Vein endothelial cell (primary cell): ENCODE measurements at places on chromosomes 12 and 14. TPM values are rescaled to one million over a fixed set of nuclear protein-coding genes. Genes with fewer than 3 reads are reported as not detected.

The ZNF10 gene
- 3.2 and 4.2 TPM in 2 replicates for total RNA-seq

The KSR2 gene
- total RNA-seq = 1.2 and 1.3 TPM in 2 replicates

The PROX2 gene
- total RNA-seq = under 0.01 TPM in 1 of 2 replicates, not detected in the other

The PTPN11 gene
- 82.6 and 113 TPM in 2 replicates for total RNA-seq

The CLEC7A gene
- not detected in 2 replicates for total RNA-seq

The PTPRO gene
- total RNA-seq = not detected in 2 replicates

The EXOC5 gene
- total RNA-seq = 69.2 and 111 TPM in 2 replicates

The TSPAN11 gene
- total RNA-seq = 7.2 and 16.5 TPM in 2 replicates

The CCDC60 gene
- total RNA-seq = not detected in 2 replicates

The DNAH10 gene
- total RNA-seq = under 0.01 TPM in 2 replicates

The CLMN gene
- 3.5 and 4.2 TPM in 2 replicates for total RNA-seq

The JKAMP gene
- 74.8 and 110 TPM in 2 replicates for total RNA-seq

The ART4 gene
- 23.8 and 42.1 TPM in 2 replicates for total RNA-seq

The CACNA1C gene
- 0.86 and 0.98 TPM in 2 replicates for total RNA-seq

The TPH2 gene
- total RNA-seq = not detected in 2 replicates

The SOS2 gene
- total RNA-seq = 24.2 and 30.0 TPM in 2 replicates

The SYNDIG1L gene
- not detected in 2 replicates for total RNA-seq

The ANO4 gene
- total RNA-seq = 0.33 TPM in 1 of 2 replicates, not detected in the other

The FAM186B gene
- total RNA-seq = 0.48 and 0.65 TPM in 2 replicates

The PTPRQ gene
- 0.10 TPM in 1 of 2 replicates, not detected in the other for total RNA-seq

The PRB2 gene
- total RNA-seq = not detected in 2 replicates

The PIGH gene
- 9.2 and 10.8 TPM in 2 replicates for total RNA-seq

The OR6C3 gene
- not detected in 2 replicates for total RNA-seq

The ISCU gene
- 72.8 and 77.0 TPM in 2 replicates for total RNA-seq

The TMEM106C gene
- total RNA-seq = 52.6 and 74.8 TPM in 2 replicates

The PRIMA1 gene
- not detected in 2 replicates for total RNA-seq

The KRT80 gene
- total RNA-seq = 2.4 and 7.2 TPM in 2 replicates

The KCNK13 gene
- under 0.01 and 0.38 TPM in 2 replicates for total RNA-seq

The TAS2R42 gene
- total RNA-seq = not detected in 2 replicates

The MMP19 gene
- total RNA-seq = 0.65 and 0.86 TPM in 2 replicates

The GRIP1 gene
- total RNA-seq = under 0.01 and 0.10 TPM in 2 replicates

The FGF6 gene
- not detected in 2 replicates for total RNA-seq

The VDR gene
- total RNA-seq = 0.33 and 0.38 TPM in 2 replicates

The RNASE3 gene
- total RNA-seq = not detected in 2 replicates

The PGF gene
- 320 and 421 TPM in 2 replicates for total RNA-seq

The PKP2 gene
- total RNA-seq = 3.4 and 16.0 TPM in 2 replicates

The CD27 gene
- total RNA-seq = not detected in 2 replicates

The KRT85 gene
- not detected in 2 replicates for total RNA-seq

The STAC3 gene
- total RNA-seq = 0.65 TPM in 1 of 2 replicates, not detected in the other

The TPPP2 gene
- total RNA-seq = not detected in 2 replicates

The RPGRIP1 gene
- not detected in 2 replicates for total RNA-seq

The FAM181A gene
- total RNA-seq = not detected in 2 replicates

The ADAM21 gene
- 0.19 and 0.33 TPM in 2 replicates for total RNA-seq
